ENCODE measurements at places on chromosomes 16 and 17. TPM values are rescaled to one million over a fixed set of nuclear protein-coding genes. Genes with fewer than 3 reads are reported as not detected.
A peak's percentile ranks its signal among the peaks of the same experiment; 100 is the strongest.

The NOTUM gene
- not detected for total RNA-seq

The PLXDC1 gene
- total RNA-seq: not detected

The KRTAP9-4 gene
- not detected for total RNA-seq

The GAST gene
- total RNA-seq: not detected

The CCL17 gene
- total RNA-seq: not detected

The CBFA2T3 gene
- total RNA-seq: not detected

The CNTNAP4 gene
- not detected for total RNA-seq

The ALKBH5 gene
- 161 TPM for total RNA-seq

The GNG13 gene
- total RNA-seq: not detected

The CSH1 gene
- not detected for total RNA-seq

The TNS4 gene
- total RNA-seq: not detected

DNA sequence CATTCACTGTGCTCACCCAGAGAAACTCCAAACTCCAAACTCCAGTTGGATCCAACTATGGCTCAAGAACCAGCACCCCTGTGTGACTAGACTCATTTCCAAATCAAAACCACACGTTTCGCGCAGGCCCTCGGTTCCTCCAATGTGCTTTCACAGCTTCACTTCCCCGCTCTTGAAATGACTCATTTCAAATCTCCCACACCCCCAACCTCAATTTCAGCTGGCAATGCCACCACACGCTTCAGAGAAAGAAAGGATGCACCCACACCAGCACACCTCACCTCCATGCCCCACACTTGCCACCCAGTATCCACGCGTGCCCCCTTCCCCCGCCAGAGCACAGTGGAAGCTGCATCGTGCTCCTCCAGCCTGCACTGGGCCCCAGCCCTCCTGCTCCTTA is 9.0 kb downstream of the TMEM92 start:
- no peak for DNase-seq
- H3K4me3 ChIP-seq: no peak overlapping the region
- H3K36me3 ChIP-seq: no peaks in the 10 kb centered on the region

GRCh38 chr16:87493608-87494280 is 920 bp upstream of the ZCCHC14 start:
- H3K4me1 ChIP-seq: peaks cover 21% of the 10 kb centered on the region
- peak; percentile 61 for DNase-seq
- H3K36me3 ChIP-seq: no peaks in the 10 kb centered on the region
- H3K27me3 ChIP-seq: no peaks in the 10 kb centered on the region
- peak overlapping the region; percentile 67 for H3K4me3 ChIP-seq
- no peak overlapping the region for H3K27ac ChIP-seq

- peak overlapping the region; percentile 77 for H3K27ac ChIP-seq
- H3K36me3 ChIP-seq: no peaks in the 10 kb centered on the region
- peaks cover 50% of the 10 kb centered on the region for H3K4me1 ChIP-seq
- no peaks in the 10 kb centered on the region for H3K27me3 ChIP-seq
- 0 out of 2 replicates have a peak overlapping the region, but pooled peaks have one; percentile 3 for H3K4me3 ChIP-seq
- DNase-seq: peak; percentile 78
These were observed 121.0 kb downstream of the PARN start for GRCh38 chr16:14509055-14509454.

DNA sequence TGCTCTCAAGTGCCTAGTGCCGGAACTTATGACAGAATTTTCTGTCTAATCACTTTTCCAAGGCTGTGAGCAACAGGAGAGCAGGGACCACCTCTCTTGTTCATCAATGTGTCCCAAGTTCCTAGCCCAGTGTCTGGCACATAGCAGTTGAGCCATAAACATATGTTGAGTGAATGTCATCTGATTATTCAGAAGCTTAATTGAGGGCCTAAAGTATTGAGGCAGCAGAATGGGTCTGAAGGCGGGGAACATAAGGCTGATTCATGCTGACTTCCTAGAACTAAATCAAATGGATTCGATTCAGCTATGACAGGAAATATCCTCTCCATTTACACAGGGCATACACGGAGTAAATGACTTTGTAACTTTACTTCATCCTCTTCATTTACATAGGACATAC is 438.0 kb upstream of the ZFHX3 start:
- H3K36me3 ChIP-seq: no peaks in the 10 kb centered on the region
- no peak overlapping the region for H3K27ac ChIP-seq
- no peaks in the 10 kb centered on the region for H3K4me1 ChIP-seq
- no peak overlapping the region for H3K4me3 ChIP-seq
- no peak for DNase-seq

DNA sequence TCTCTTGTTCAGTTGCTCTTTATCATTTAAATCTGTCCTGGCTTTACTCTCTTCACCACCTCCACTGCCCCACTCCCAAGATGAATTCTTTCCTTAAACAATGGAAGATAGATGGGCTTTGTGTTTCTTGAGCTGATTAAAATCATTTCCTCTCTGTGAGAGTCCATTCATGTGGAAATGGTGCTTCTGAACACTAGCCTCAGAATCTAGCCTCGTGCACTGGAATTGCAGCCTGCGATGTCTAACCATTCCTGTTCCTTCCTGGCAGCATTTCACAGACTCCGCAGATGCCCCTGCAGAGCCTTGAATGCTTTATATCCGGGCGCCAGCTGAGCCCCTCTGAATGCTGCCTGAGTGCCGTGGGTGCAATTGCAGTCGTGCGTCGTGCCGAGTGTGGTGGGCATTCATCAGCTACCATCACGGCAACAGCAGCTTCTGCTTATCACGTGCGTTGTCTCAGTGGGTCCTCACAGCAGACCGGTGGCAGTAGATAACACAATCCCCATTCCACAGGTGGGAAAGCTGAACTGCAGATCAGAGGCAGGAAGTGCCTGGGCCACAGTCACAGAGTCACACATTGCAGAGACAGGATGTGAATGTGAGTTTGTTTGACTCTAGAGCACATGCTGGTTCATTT is 172.8 kb upstream of the WSCD1 start:
- H3K4me3 ChIP-seq: no peak overlapping the region
- H3K27me3 ChIP-seq: no peaks in the 10 kb centered on the region
- H3K36me3 ChIP-seq: no peaks in the 10 kb centered on the region
- DNase-seq: no peak
- no peaks in the 10 kb centered on the region for H3K4me1 ChIP-seq

DNA sequence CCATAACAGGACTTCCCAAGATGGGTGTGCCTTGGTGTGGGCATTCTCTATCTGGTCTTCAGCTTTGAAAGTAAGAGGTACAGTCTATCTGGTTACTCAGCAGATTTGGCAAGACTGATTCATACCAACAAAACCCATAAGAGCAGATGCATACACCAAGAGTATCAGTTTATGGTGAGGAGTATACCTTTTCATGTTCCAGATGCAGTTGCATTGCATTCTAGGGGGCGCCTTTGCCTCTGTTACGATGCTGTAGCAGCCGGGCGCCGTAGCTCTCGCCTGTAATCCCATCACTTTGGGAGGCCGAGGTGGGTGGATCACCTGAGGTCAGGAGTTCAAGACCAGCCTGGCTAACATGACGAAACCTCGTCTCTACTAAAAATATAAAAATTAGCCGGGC is 31.1 kb upstream of the CARMIL2 start:
- H3K27ac ChIP-seq: no peak overlapping the region
- H3K27me3 ChIP-seq: no peaks in the 10 kb centered on the region
- DNase-seq: no peak
- H3K4me1 ChIP-seq: no peaks in the 10 kb centered on the region
- H3K4me3 ChIP-seq: no peak overlapping the region

- no peak overlapping the region for H3K27ac ChIP-seq
- no peak overlapping the region for H3K4me3 ChIP-seq
- no peaks in the 10 kb centered on the region for H3K27me3 ChIP-seq
- H3K36me3 ChIP-seq: no peaks in the 10 kb centered on the region
- H3K4me1 ChIP-seq: no peaks in the 10 kb centered on the region
- no peak for DNase-seq
These were observed 15.6 kb downstream of the CDH8 start for GRCh38 chr16:62020681-62021080.

GRCh38 chr16:84138824-84139627 is 6.0 kb downstream of the HSDL1 start:
- H3K36me3 ChIP-seq: no peaks in the 10 kb centered on the region
- peak overlapping the region; percentile 44 for H3K4me3 ChIP-seq
- H3K27me3 ChIP-seq: no peaks in the 10 kb centered on the region
- peak overlapping the region; percentile 59 for H3K27ac ChIP-seq
- peak; percentile 73 for DNase-seq

DNA sequence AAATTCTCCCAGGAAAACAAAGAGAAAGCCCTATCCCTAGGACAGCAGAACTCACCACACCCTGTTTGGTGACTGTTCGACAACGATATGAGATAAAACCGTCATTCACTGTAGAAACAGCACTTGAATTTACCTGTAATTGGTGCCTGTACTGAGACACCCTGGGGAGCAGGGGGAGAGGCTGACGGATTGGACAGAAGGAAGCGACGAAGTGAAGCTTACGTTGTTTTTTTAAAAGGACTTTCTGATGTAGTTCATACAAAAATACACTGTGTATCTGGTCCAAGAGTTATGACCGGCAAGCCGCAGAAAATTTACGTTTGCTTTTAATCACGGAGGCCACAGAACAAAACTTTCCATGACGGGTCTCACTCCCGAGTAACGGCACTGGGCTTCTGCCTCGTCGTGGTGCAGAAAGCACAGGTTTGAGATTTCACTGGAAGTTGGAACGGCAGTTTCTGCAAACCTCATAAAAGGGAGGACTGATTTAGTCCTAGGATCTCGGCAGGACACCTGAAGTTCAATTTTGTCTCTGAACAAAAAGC is 9.7 kb downstream of the NXN start:
- no peaks in the 10 kb centered on the region for H3K36me3 ChIP-seq
- peak overlapping the region; percentile 66 for H3K4me3 ChIP-seq
- peak; percentile 61 for DNase-seq
- H3K27ac ChIP-seq: peak overlapping the region; percentile 43
- no peaks in the 10 kb centered on the region for H3K27me3 ChIP-seq
- peaks cover 17% of the 10 kb centered on the region for H3K4me1 ChIP-seq

DNA sequence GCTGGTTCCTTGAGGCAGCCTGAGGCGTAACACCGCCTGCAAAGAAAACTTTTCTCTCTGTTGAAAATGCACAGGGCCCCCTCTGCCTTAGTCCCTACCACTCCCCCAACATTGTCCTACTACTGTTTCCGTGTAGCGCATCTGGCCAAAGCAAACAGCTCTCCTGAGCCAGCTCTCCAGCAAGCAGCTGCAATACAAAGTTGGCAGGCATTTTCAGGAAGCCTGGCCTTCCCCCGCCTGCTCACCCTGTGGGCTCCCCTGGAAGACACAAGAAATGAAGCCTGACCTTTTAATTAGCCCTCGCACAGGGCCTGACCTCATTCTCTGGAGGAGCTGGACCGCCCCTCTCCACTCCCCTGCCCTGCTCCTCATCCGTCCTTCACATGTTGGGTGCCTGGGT is 66.7 kb downstream of the SOX9 start:
- H3K4me3 ChIP-seq: no peak overlapping the region
- DNase-seq: no peak
- no peaks in the 10 kb centered on the region for H3K27me3 ChIP-seq

DNA sequence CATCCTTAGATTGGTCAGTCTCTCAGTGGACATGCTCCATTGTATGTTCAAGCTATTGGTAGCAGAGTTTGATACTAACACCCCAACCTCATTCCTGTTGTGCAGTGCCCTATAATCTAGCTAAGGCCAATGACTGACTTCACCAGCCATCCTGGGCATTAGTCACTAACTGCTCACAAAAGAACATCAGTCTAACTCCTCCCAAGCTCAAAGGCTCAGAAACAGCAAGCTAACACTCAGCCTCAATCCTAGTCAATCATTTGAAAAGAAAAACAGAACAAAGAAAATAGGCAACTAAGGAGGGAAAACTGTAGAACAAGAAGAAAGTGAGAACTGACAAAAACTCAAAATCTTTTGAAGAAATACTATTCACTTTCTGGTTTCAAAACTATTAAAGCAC is 199.1 kb upstream of the C17orf78 start:
- H3K27ac ChIP-seq: no peak overlapping the region
- H3K36me3 ChIP-seq: peaks cover 9% of the 10 kb centered on the region
- DNase-seq: peak; percentile 61
- no peaks in the 10 kb centered on the region for H3K27me3 ChIP-seq

DNA sequence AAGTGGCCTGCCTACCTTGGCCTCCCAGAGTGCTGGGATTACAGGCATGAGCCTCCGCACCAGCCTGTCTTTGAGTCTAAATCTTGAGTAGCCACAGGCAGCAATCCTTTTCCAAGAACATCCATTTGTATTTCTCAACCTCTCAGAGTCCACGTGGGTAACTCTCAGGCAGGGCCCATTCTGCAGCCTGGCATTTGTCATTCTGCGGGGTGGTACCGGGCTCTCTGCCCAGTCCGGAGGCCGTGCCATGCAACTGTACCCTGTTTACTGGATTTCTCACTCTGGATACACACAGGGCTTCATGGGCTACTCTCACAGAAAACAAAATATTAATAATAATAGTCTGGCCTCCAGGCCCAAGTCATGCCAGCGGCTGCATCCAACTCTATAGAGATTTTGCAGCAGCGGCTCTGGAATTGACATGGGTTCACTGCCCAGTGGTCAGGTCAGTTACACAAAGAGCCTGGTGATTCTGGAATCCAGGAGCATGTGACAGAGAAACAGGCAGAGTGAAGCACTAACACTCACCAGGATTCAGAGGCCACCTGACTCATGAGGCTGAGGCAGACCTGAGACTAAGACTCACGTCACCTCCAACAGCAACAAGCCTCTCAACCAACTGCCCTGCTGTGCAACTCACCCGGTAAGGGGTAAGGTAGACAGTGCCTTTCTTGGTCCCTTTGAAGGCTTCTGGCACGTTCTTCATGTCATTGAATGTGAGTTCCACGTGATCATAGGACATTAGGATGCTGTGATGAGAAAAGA is 4.0 kb downstream of the WBP2 start:
- H3K27ac ChIP-seq: no peak overlapping the region
- no peak overlapping the region for H3K4me3 ChIP-seq
- no peak for DNase-seq
- H3K36me3 ChIP-seq: peaks cover 12% of the 10 kb centered on the region

- H3K4me3 ChIP-seq: no peak overlapping the region
- H3K4me1 ChIP-seq: no peaks in the 10 kb centered on the region
- no peaks in the 10 kb centered on the region for H3K27me3 ChIP-seq
- no peak for DNase-seq
These were observed 23.6 kb downstream of the CACNA1G start for GRCh38 chr17:50584116-50584515.

GRCh38 chr17:5757314-5757907 is 173.1 kb upstream of the NLRP1 start:
- no peaks in the 10 kb centered on the region for H3K4me1 ChIP-seq
- no peaks in the 10 kb centered on the region for H3K36me3 ChIP-seq
- no peak overlapping the region for H3K27ac ChIP-seq

GRCh38 chr17:38421171-38421841 is 7.0 kb upstream of the ARHGAP23 start:
- H3K4me1 ChIP-seq: peaks cover 10% of the 10 kb centered on the region
- DNase-seq: peak; percentile 65
- H3K4me3 ChIP-seq: peak overlapping the region; percentile 22
- no peaks in the 10 kb centered on the region for H3K36me3 ChIP-seq

All from GM23248 (cell line).